ENCODE measurements at places on chromosomes 5 and 9.

DNA sequence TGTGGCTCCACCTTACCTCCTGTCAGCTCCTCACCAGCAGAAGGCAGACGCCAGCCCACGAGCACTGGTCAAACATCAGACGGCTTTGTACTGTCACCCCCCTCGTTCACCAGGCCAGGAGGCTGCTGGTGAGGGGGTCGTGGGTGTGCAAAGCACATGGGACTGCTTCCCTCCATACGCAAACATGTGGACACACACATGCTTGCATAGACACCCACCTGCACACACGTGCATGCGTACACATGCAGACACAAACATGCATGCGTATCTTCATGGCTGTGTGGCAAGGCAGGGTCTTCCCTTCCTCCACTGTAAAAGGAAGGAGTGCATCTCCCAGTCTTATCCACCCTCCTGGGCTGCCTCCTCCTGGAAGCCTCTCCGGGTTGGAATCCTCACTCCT, 178.5 kb downstream of the OLFM1 start:
- DNase-seq: no peak

DNA sequence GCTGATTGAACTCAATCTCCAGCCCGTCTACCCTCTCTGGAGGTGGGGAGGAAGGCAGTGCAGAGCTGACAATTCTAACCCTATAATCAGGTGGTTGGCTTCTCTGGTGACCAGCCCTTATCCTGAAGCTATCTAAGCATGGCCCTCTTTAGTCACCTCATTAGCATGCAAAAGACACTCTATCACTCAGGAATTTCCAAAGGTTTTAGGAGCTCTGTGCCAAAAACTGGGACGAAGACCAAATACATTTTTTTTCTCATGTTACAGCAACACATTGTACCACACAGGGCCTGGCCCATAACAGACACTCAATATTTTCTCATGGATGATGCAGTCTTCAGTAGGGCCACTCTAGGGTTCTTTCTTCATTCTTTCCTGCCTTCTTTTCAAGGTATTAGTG, 118.8 kb upstream of the VLDLR start:
- DNase-seq: no peak

GRCh38 chr9:99251157-99251556, 29.1 kb downstream of the SEC61B start:
- DNase-seq: no peak

DNA sequence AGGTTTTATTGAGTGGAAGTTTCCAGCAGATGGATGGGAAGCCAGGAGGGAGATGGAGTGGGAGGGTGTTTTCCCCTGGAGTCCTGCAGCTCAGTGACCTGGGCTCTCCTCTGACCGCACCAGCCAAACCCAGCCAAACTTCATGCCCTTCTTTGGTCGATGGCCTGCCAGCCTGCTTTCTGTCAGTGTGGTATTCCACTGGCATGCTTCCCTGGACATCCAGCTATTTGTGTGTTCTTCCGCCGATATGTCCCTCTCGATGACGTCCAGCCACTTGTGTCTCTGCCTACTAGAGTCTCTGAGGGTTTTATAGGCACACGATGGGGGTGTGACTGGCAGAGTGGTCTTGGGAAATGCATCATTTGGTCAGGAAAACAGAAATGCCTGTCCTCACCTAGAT, 33.8 kb downstream of the GPBP1 start:
- DNase-seq: no peak

- DNase-seq: no peak
These were observed 401.9 kb upstream of the PDE4D start for GRCh38 chr5:60295423-60295822.
